ENCODE measurements at places on chromosomes 4 and X.

- H3K36me3 ChIP-seq: no peaks in the 10 kb centered on the region
- H3K27ac ChIP-seq: no peak overlapping the region
- H3K4me3 ChIP-seq: no peak overlapping the region
- H3K27me3 ChIP-seq: no peaks in the 10 kb centered on the region
- DNase-seq: no peak
- no peaks in the 10 kb centered on the region for H3K4me1 ChIP-seq
Observed at GRCh38 chr4:121340247-121340646, 40.6 kb downstream of the QRFPR start.

- no peaks in the 10 kb centered on the region for H3K4me1 ChIP-seq
- H3K36me3 ChIP-seq: no peaks in the 10 kb centered on the region
- H3K4me3 ChIP-seq: no peak overlapping the region
- no peaks in the 10 kb centered on the region for H3K27me3 ChIP-seq
- H3K27ac ChIP-seq: no peak overlapping the region
Observed at GRCh38 chrX:111886678-111887077, 10.7 kb downstream of the TRPC5OS start.

DNA sequence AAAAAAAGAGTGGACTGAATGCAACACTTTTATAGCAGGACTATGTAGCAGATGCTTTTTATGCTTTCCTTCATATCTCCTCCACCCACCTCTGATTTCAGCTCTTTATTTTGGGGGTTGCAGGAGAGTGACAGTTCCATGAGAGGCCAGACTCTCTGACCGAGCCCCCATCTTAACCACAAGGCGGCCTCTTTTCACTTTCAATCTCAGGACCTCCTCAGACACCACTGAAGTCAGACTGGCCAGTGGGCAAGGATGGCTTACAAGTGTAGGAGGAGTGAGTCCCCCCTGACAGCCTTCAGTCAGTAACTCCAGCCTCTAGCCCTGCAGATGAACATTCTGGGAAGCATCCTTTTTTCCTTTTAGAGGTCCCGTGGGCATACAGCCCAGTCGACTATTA lies 140.8 kb downstream of the FRAS1 start:
- DNase-seq: no peak
- no peak overlapping the region for H3K4me3 ChIP-seq
- H3K27me3 ChIP-seq: no peaks in the 10 kb centered on the region
- no peak overlapping the region for H3K27ac ChIP-seq
- no peaks in the 10 kb centered on the region for H3K4me1 ChIP-seq
- no peaks in the 10 kb centered on the region for H3K36me3 ChIP-seq

DNA sequence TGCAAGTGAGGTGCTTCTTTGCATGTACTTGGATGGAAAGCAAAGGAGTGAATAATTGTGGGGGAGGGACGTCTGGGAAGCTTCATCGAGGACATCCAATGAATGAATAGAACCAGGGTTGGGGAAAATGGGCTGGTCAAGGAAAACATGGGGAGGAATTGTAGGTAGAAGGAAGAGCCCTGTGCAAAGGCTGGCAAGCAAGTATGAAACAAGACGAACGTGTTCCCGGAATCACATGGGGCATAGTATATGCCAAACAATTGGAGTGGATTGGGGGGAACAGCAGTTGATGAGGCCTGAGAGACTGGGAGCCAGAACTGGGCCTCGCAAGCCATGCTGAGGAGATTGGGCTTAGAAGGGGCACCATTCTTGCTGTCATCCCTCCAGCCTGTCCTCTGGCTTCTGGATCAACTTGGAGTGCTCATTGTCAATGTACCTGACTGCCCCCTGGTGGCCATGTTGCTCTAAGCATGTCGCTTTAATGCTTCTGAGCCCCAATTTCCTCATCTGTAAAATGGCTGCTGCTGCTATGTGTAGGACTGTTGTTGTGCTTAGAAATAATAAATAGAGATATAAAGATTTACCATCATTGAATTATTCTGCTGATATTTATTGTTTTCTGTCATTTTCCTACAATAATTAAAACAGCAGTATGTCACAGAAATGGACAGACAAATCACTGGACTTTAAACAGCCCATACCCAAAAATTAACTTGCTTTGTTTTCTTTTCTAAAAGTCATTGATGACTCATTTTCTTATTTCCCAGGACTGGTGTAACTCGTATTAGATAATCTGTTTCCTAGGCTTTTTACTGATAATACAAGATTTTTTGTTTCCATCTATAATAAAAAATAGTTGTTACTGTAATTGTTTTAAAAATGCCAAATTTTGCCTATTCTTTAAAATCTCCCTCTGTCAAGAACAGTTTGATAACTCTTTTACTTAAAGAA lies 66.4 kb downstream of the JADE3 start:
- H3K36me3 ChIP-seq: no peaks in the 10 kb centered on the region
- no peak overlapping the region for H3K27ac ChIP-seq
- DNase-seq: peak; percentile 38
- no peaks in the 10 kb centered on the region for H3K27me3 ChIP-seq
- H3K4me3 ChIP-seq: no peak overlapping the region
- H3K4me1 ChIP-seq: no peaks in the 10 kb centered on the region

DNA sequence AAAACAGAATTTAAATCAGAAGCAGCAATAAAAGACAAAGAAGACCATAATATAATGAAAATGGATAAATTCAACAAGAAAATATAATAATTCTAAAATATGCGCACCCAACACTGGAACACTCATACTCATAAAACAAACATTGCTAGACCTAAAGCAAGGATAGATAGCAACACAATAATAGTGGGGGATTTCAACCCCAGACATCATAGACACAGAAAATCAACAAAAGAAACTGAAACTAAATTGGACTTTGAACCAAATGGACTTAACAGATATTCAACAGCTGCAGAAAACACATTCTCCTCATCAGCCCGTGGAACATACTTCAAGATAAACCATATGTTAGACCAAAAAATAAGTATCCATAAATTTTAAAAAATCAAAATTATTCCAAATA lies 1552.6 kb downstream of the C4orf33 start:
- H3K4me1 ChIP-seq: no peaks in the 10 kb centered on the region
- H3K4me3 ChIP-seq: no peak overlapping the region
- no peaks in the 10 kb centered on the region for H3K27me3 ChIP-seq
- no peak for DNase-seq
- no peaks in the 10 kb centered on the region for H3K36me3 ChIP-seq
- H3K27ac ChIP-seq: no peak overlapping the region

- no peak overlapping the region for H3K27ac ChIP-seq
- no peaks in the 10 kb centered on the region for H3K4me1 ChIP-seq
- DNase-seq: no peak
- no peaks in the 10 kb centered on the region for H3K27me3 ChIP-seq
- H3K36me3 ChIP-seq: no peaks in the 10 kb centered on the region
Observed at GRCh38 chr4:122793811-122794210, 32.8 kb upstream of the FGF2 start.

DNA sequence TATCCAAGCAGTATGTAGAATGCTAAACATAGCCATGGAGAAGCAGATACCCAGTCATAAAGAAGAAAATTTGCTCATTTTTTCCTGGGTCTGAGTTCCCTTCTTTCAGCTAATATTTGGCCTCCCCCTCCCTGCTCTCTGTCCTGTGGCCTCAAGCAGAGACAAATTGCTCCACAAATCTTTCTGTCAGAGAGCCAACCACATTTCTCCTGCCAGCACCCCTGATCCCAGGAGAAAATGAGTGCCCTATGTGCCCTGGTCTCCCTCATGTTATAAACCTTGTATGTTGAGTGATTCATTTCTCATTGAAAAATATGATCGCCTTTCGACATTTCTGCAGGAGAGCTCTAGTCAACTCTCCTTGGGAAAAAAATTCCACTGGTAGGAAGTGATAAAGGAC lies 82.0 kb downstream of the TMEM156 start:
- peak overlapping the region; percentile 60 for H3K27ac ChIP-seq
- no peak overlapping the region for H3K4me3 ChIP-seq
- no peaks in the 10 kb centered on the region for H3K27me3 ChIP-seq
- no peak for DNase-seq

DNA sequence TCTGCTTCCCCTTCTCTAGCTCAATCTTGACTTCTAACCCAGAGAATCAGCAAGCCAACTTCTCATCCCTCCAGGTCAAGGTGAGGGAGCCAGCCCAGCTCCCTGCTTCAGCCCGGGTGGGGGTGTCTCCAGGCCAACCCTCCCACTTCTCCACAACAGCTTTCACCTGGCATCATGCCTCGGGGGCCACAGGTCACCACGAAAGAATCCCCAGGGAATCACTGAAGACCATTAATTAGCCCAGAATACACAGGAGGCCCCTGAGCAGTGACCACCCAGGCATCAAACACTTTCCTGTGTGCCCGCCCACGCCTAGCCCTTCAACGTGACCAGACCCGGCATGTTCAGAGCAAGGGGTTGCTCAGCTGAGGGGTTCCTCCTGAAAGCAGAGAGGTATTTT lies 646.7 kb downstream of the BCOR start:
- H3K27ac ChIP-seq: no peak overlapping the region
- H3K27me3 ChIP-seq: no peaks in the 10 kb centered on the region
- no peak for DNase-seq
- no peaks in the 10 kb centered on the region for H3K36me3 ChIP-seq
- no peak overlapping the region for H3K4me3 ChIP-seq
- no peaks in the 10 kb centered on the region for H3K4me1 ChIP-seq

- no peaks in the 10 kb centered on the region for H3K4me1 ChIP-seq
- no peak overlapping the region for H3K27ac ChIP-seq
- no peak overlapping the region for H3K4me3 ChIP-seq
- no peaks in the 10 kb centered on the region for H3K36me3 ChIP-seq
- DNase-seq: no peak
Observed at GRCh38 chr4:61583696-61584095, 383.6 kb downstream of the ADGRL3 start.

DNA sequence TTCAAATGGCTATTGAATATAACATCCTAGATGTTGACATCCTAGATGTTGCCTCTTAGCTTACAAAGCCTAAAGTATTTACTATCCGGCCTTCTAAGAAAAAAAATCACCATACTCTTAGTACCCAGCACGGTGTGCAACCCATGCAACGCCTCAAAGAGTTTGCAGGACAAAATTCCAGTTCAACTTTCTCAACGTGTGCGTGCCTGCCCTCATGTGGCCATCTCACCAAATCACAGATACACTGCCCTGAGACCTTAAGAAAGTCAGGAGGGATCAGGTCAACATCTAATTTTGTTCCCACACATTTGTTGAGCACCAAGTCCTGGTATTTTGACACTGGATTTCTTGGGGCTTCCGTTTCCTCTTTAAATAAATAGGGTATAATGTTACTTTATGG lies 68.3 kb downstream of the CRMP1 start:
- no peak for DNase-seq
- no peak overlapping the region for H3K27ac ChIP-seq

DNA sequence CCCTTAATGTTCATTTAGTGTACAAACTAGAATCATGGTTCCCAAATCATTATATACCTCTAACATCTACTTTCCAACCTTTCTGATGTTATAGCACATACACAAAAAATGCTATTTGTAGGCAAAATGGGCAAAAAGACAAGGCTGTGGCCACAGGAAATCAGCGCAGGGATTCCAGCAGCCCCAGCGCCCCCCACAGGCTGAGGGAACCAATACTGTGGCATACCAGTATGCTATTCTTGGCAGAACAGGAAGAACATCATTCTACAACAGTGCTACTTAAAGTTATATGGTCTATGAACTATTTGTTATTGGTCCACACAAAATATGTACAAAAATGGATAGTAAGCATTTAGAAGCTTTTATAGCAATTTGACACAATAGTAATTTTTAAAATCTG lies 25.3 kb downstream of the STEEP1 start:
- no peaks in the 10 kb centered on the region for H3K27me3 ChIP-seq
- H3K4me3 ChIP-seq: no peak overlapping the region
- H3K27ac ChIP-seq: no peak overlapping the region
- H3K36me3 ChIP-seq: no peaks in the 10 kb centered on the region
- DNase-seq: no peak

GRCh38 chr4:78904143-78904542 lies 35.1 kb downstream of the PAQR3 start:
- H3K4me1 ChIP-seq: no peaks in the 10 kb centered on the region
- H3K4me3 ChIP-seq: no peak overlapping the region
- no peak for DNase-seq
- H3K27me3 ChIP-seq: no peaks in the 10 kb centered on the region
- H3K36me3 ChIP-seq: no peaks in the 10 kb centered on the region

GRCh38 chrX:100410901-100411801 lies 1.1 kb upstream of the PCDH19 start:
- peaks cover 3% of the 10 kb centered on the region for H3K4me1 ChIP-seq
- no peak overlapping the region for H3K4me3 ChIP-seq
